ENCODE measurements at places on chromosomes 6 and 20. TPM values are rescaled to one million over a fixed set of nuclear protein-coding genes. Genes with fewer than 3 reads are reported as not detected.

The EEF1A2 gene
- total RNA-seq = 20.6 TPM

The MRS2 gene
- total RNA-seq = 34.0 TPM

The WFDC12 gene
- not detected for total RNA-seq

The PREP gene
- total RNA-seq = 22.3 TPM

DNA sequence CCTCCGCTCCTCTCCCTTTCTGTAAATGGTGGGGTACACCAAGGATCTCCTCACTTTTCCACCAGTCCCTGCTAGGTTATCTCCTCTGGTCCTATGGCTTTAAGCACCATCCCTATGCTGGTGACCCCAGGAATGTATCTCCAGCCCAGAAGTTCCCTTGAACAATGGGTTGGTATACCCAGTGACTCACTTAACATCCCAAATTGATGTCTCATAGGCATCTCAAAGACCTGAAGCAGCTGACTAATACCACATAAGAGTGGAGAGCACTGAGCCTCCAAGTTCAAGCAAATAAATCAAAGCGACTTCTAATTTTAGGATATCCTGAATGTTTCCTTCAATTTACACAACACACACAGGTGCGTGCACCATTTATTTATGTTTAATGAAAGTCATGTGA lies 48.3 kb downstream of the ADGRF1 start:
- no peaks in the 10 kb centered on the region for H3K4me1 ChIP-seq
- no peak overlapping the region for H3K4me3 ChIP-seq
- H3K27me3 ChIP-seq = no peaks in the 10 kb centered on the region
- no peaks in the 10 kb centered on the region for H3K36me3 ChIP-seq

GRCh38 chr6:32074996-32075532 lies 34.1 kb downstream of the TNXB start:
- H3K4me3 ChIP-seq = no peak overlapping the region
- no peaks in the 10 kb centered on the region for H3K36me3 ChIP-seq
- DNase-seq = no peak
- no peak overlapping the region for H3K27ac ChIP-seq
- H3K27me3 ChIP-seq = no peaks in the 10 kb centered on the region
- no peaks in the 10 kb centered on the region for H3K4me1 ChIP-seq

- no peak for DNase-seq
- H3K27ac ChIP-seq = no peak overlapping the region
- no peaks in the 10 kb centered on the region for H3K36me3 ChIP-seq
- no peak overlapping the region for H3K4me3 ChIP-seq
- H3K4me1 ChIP-seq = no peaks in the 10 kb centered on the region
Observed at GRCh38 chr6:3036861-3037637, 31.2 kb upstream of the RIPK1 start.

DNA sequence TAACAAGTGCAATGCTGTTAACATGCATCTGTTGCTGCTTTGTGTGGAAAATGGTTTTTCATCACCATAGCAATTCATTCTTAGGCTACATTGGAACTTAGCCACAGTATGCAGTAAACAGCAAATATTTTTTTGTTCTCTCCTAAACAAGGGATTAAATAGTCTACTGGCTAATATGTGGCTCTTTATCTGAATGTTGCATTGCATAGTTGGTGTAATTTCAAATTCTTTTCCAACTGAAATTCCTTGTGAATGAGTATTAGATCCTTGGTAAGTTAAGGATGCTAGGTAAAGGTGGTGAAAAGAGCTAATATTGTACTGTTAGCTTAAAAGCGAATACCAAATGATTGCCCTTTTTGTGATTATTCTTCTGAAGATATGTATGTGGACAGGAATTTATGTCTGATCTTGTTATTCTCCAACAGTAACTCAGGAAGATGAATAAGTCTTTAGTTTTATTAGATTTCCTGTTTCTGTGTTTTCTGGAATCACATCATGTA lies 958 bp downstream of the MLIP start:
- no peak for DNase-seq
- H3K27ac ChIP-seq = no peak overlapping the region
- H3K4me3 ChIP-seq = no peak overlapping the region
- no peaks in the 10 kb centered on the region for H3K36me3 ChIP-seq
- no peaks in the 10 kb centered on the region for H3K4me1 ChIP-seq
- H3K27me3 ChIP-seq = no peaks in the 10 kb centered on the region

DNA sequence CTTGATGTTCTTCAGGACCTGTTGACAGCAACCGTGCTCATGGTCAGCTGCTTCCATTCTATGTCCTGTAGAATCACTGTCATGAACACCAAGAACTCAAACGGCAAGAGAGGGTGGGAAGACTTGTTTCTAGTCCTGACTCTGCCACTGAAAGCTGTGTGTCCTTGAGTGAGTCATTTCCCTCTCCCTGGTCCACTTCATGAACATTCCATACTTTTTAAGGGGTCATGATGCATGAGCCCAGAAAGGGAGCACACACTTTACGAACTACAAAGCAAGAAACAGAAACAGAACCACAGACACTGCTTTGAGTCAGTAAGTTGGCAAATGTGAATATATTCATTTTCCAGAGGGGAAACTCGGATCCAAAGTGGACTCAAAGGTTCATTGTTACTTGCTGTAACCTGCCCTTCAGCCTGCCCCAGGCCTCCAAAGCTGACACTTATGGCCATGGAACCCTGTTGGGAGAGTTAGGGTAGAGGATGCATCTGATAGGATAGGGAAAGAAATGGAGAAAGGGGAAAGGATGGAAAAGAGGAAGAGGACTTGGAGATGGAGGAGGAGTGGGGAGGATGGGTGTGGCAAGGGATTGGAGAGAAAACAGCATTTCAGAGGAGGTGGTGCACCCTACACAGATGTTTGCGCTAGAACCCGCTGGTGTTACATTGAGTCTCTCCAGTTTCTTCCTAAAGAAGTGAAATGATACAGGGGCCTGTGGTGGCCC lies 129.8 kb downstream of the FOXO3 start:
- H3K4me1 ChIP-seq = peaks cover 4% of the 10 kb centered on the region
- H3K27me3 ChIP-seq = no peaks in the 10 kb centered on the region
- no peaks in the 10 kb centered on the region for H3K36me3 ChIP-seq
- DNase-seq = no peak
- H3K4me3 ChIP-seq = no peak overlapping the region

All from breast epithelium (tissue), 4 donors.